ENCODE measurements at places on chromosomes 12 and 14.

DNA sequence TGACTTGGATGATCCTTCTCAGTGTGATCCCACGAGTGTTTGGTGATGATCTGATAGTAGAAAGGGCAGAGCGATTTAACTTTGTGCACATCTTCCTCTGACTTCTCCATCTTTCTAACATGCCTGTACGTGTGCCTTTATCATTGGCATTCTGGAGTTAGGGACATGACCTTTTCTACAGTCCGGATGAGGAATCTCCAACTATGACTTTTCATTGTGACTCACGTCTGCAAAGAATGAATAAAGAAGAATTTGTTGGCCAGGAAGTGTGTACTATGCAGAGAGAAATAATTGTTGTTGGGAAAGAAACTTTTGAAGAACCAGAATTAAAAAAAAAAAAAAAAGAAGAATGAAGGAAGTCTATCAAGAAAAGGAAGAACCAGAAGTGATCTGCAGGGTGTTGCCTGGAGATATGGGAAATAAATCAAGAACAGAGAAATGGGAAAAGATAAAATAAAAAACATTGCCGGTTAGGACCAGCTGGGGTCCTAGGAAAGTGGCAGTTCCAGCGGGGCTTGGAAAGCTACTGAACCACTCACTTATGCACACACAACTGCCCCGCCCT is 25.3 kb downstream of the PPFIBP1 start:
- DNase-seq = peak; percentile 52

DNA sequence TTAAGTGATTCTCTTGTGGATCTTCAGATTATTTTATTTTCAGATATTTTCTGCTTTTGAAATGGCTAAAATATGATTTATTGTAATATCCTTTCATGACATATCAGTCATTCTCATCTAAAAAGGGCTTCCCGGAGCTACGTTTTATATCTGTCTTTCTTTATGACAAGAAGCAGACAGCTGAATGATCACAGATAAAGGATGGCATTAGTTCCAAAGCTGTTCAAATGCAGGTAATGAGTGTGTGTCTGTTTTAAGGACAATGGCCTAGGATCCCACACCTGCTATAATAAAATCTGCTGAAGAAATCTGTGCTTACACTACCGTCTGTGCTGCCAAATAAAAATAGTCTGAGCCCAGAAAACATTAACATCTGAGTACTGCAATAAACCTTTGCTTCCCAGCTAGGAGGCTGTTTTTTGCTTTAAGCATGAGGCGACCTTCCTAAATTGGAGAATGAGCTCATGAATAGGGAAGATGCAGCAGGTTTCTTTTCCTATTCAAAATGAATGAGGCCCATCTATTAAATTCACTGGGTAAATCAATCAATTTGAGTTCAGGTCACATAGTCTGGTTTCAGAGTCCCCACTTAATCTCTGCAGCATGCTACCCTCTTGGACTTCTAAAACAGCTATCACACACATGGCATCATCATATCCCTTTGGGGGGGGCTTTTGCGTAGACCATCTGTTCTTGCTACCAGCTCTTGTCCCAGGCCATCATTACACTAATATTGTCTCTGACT is 498.5 kb downstream of the NELL2 start:
- DNase-seq = no peak

GRCh38 chr14:73237219-73237785 is at the start of gene PAPLN:
PAPLN (plus strand) TSS chr14:73237506; CDS start chr14:73239779, 2,273 bp downstream.
- no peak for DNase-seq

DNA sequence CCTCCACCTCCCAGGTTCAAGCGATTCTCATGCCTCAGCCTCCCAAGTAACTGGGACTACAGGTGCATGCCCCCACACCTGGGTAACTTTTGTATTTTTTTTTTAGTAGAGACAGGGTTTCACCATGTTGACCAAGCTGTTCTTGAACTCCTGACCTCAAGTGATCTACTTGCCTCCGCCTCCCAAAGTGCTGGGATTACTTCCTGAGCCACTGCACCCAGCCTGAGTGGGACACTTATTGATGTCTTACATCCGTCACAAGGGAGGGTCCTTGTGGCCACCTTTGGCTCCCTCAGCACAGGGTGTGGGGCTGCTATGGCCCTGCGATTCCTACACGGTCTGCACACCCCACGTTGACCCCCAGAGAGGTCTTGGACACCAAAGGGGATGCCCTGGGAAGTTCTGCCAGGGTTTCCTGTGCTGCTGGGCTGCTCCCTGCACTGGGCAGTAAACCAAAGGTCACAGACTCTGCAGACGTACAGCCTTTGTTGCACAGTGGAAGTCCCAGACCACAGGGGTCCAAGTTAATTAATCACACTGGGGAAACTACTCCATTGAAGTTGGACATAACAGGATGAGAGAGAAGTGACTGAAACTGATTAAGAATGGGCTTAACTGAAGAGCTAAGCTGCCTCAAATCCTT is 95.7 kb downstream of the SAMD4A start:
- peak; percentile 23 for DNase-seq

GRCh38 chr12:127075981-127076380 is 1191.0 kb upstream of the TMEM132C start:
- no peak for DNase-seq

DNA sequence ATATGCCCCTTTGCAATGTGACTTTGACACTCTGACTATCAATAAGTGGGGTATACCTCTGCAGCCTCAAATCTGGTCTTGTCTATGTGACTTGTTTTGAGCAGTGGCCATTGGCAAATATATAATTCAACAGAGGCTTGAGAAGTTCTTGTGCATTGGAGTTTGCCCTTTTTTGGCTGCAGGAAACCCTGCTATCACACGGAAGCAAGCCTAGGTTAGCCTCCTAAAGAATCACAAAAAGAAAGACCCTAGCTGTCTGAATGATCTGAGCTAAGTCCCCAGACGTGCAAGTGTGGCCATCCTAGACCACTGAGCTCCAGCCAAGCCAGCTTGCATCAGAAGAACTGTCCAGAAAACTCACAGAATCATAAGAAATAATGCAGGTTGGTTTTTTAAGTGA is 31.8 kb upstream of the PARP11 start:
- DNase-seq = no peak
